ENCODE measurements at places on chromosomes 7 and 10.

DNA sequence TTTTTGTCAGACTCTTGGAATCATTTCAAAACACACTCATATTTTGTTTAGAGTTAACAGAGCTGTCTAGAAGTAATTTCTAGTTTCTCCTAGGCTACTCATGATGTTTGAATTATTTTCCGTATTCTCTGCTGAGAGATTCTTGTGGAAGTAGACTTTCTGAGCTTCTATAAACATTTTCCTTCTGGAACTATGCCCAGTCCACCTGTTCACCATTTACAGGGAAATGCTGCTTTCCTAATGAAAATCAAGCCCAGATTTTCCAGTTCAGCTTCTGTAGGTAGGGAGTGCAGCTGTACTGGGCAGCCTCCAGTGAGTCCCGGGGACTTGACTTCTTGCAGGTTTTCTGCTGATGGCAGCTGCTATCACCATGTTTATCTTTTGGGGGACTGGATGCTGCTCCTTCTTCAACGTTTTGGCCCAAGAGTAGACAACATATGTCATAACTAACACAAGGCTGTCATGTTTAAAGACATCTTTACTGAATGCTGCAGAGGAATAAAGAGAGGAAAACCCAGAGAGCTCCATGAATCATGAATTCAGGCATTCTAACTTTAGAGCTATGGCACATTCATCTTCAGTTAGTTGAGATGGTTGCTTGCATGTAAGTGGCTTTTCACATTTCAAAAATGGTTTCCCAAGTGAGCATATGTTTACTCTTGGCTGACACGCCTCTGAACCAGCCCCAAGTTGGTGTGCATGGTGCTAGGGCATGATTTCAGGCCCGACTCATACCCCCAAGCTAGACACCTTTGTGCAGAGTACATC, 85.6 kb downstream of the SDK1 start:
- DNase-seq = no peak

GRCh38 chr10:30063099-30063498, 3.7 kb upstream of the JCAD start:
- no peak for DNase-seq

DNA sequence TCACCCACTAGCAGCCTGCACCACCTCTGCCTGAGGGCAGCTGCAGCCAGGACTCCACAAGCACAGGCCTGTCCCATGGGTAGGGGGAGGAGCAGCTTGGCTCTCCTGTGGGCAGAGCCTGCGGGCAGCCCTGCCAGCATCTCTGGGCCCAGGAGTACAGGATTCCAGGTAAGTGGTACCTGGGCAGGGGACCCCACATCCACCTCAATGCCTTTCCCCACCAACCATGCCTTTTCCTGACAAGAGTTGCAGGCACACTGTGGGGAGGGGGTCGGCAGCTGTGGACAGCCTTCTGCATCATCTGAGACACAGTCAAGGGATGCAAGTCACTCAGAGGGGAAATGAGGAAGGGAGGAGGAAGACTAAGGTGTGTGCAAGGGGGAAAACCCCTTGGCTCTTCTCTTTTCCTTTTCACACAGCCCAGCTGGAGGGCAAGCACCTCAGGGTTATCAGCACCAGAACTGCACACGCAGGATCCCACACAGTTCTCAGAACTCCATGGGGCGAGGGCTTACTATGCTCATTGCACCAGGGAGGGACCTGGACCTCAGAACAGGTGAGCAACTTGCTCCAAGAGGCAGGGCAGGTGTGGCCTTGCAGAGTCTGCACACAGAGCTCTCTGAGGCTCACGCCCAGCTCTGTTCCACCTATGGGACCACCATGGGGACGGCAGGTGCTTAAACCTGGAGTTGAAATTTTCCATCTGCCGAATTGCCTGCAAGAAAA, 16.5 kb upstream of the ANTXRL start:
- DNase-seq = no peak

DNA sequence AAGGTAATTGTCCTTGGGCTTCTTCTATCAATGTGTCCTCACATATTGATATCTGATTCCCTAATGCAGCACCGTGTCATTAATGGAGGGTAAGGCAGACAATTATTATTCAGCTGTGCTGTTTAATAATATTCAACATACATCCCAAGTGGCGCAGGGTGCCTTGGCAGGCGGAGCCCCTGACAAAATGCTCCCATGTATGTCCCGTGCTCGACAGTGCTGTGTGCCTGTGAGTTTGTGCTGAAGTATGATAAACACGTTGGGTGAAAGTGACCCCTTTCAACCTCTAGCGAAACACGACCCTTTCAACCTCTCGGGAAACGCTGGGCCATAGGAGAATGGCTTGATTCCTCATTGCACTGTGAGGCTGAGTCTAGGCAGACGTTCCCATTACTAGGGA, 31.3 kb downstream of the PFKP start:
- no peak for DNase-seq
